ENCODE measurements at places on chromosomes 1 and 21.

DNA sequence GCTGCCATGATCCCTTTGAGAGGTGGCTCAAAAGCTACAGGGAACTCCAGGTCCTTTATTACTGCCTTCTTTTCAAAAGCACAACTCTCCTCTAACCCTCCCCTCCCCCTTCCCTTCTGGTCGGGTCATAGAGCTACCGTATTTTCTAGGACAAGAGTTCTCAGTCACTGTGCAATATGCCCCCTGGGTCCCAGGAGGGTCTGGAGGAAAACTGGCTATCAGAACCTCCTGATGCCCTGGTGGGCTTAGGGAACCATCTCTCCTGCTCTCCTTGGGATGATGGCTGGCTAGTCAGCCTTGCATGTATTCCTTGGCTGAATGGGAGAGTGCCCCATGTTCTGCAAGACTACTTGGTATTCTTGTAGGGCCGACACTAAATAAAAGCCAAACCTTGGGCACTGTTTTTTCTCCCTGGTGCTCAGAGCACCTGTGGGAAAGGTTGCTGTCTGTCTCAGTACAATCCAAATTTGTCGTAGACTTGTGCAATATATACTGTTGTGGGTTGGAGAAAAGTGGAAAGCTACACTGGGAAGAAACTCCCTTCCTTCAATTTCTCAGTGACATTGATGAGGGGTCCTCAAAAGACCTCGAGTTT, 3.1 kb downstream of the BTG2 start:
- no peak for DNase-seq

DNA sequence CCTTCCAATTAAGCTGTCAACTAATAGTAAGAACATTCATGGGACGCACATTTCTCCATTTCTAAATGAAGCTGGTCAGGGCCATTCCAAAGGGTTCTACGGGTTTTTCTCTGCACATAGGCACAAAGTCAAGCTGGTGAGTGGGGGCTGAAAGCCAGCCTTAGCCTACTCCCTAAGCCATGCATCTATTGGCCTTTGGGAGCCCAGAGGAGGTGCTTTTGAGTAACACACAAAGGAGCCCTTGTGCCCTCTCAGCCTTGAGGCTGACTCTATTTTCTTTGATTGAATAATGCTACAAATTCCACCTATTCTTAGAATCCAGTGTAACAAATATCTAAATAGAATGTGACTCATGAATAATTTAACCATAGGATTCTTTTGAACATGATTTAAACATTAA, 73.6 kb downstream of the RGS13 start:
- no peak for DNase-seq

- no peak for DNase-seq
These were observed 39.6 kb downstream of the ZBTB18 start for GRCh38 chr1:244090645-244091044.

GRCh38 chr21:15524855-15525254, 204.9 kb upstream of the USP25 start:
- no peak for DNase-seq

GRCh38 chr1:34774957-34775356, 6.1 kb upstream of the GJB3 start:
- DNase-seq = no peak

GRCh38 chr1:7432900-7433380, 338.2 kb upstream of the VAMP3 start:
- no peak for DNase-seq

DNA sequence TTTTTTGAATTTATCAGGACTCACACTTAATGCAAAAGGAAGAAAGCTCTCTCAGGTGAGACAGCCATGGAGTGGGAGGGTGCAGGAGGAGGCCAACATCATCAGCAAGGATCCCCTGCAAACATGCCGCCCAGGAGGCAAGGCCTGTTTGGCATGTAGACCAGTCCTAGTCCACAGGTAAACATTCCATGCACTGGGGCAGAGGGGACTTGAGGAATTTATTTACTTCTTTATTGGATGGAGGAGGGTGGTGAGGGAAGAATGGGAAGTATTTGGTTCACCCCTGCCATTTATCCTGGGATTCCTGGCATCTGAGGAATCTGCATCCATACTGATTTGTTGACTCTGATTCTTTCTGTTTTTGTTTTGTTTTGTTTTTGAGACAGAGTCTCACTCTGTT, 1.5 kb upstream of the UQCRHL start:
- no peak for DNase-seq

GRCh38 chr1:112537456-112537855, 28.7 kb downstream of the WNT2B start:
- no peak for DNase-seq

GRCh38 chr1:229999004-229999670, 67.9 kb upstream of the GALNT2 start:
- DNase-seq = peak; percentile 67

DNA sequence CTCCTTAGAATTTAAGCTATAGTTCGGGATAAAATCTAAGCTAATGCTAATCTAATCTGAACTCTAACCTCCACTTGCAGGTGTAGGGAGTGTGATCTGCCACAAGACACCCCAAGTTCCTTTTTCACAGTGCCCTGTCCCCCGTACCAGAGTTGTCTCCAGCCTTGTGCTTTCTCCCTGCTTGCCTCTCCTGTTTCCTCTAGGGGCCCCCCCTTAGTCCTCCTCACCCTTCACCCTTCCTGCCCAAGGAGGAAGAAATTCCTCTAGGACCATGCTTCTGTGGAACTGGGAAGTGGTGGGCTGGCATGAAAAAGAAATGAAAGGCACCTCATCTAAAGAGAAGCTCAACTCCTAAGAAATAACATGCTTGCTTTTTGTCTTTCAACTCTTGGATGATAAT, 50.2 kb upstream of the BCL9 start:
- DNase-seq = no peak

- DNase-seq = no peak
These were observed 107.5 kb downstream of the SETD4 start for GRCh38 chr21:35952651-35953340.

DNA sequence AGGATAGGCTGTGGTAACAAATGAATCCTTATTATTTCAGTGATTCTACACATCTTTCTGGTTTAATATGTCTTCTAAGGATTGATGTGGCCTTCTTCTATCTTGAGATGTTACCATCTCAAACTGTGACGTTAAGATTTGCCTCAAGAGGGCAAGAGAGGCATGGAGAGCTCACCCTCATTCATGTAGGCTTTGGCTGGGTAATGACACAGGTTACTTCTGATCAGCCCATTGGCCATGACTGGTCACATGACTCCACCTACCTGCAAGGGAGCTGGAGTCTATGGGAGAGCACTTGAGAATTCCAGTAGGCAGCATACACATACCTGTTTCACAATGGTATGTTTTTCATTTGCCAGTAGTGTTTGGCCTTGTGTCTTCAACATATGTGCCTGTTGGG, 30.0 kb downstream of the CACHD1 start:
- DNase-seq = no peak

DNA sequence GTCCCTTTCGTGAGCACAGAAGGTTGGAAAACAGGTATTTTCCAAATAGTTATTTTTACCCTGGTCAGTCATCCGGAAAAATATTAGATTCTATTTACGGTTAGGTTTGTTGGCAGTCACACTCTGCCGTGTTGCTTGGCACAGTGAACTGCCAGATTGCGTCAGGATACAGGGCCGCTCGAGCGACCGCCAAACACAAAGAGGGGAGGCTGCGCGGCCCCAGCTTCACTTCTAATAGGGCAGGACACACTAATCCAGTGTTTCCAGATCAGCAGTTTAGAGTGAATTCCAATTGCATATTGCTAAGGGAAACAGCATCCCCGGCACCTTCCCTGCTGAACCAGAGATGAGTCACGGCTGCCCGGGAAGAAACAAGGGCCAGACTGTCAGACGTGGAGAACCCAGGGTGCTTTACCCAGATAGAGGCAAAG, 22.9 kb downstream of the UMODL1 start:
- DNase-seq = peak; percentile 78

- no peak for DNase-seq
These were observed 902 bp downstream of the AP4B1 start for GRCh38 chr1:113903501-113904292.

- DNase-seq = no peak
These were observed 37.5 kb downstream of the ELAPOR1 start for GRCh38 chr1:109151146-109151990.

DNA sequence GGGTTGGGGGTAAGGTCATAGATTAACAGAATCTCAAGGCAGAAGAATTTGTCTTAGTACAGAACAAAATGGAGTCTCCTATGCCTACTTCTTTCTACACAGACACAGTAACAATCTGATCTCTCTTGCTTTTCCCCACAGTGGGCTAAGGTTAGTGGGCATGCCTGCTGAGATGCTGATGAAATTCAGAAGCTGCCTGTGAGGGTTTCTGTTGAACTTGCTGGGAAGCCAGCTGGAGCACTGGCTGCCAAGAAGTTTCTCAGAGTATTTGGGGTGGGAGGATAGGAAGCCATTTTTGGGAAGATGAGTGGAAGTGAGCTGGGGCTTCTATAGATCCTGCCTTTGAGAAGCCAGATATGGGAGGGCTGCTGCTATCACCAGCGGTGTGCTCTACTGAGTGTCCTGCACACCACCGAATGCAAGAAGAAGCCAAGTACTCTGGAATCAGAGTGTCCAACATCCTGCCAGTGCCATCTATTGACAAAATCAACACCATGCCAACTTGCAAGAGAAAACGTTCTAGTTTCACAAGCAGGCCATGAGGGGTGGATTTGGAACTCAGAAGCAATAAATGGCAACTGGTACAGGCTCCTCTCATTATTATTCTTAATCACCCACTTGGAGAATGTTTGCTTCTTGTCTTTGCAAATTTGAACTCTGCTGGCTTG, 102.7 kb downstream of the PTPRU start:
- DNase-seq = no peak

- no peak for DNase-seq
These were observed 264.2 kb downstream of the HMCN1 start for GRCh38 chr1:185998391-185998790.

GRCh38 chr1:77350012-77350770, 68.4 kb downstream of the AK5 start:
- no peak for DNase-seq

DNA sequence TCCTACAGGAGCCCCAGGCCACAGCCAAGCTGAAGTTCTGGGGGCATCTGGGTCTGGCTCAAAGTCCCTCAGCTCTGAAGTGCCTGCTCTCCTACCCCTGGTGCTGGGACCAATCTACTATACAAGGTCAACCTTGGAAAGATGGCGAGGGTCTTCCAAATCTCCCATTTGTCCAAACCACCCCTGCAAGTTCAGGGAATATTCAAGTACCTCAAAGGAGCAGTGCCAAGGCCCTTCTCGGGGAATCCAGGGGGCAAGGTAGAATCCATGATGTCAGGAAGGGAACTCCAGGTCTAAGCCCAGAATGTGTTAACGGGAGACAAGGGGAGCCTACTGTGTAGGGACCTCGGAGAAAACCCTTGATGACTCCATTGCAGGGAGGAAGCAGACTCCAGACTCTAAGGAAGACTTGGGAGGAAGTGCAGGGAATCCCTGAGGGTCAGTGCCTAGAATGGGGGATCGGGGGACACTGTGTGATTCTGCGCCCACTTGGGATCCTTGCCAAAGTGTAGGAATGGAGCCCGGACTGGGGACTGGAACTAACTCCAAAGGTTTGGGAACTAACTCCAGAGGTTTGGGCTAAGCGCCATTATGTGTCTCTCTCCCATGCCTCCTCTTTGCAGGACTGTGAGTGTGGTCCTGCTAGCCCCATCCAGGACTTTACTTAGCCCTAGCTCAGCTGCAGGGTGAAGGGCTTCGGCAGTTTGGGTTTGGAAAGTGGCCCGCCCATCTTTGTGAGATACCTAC, 8.7 kb downstream of the TAL1 start:
- no peak for DNase-seq

DNA sequence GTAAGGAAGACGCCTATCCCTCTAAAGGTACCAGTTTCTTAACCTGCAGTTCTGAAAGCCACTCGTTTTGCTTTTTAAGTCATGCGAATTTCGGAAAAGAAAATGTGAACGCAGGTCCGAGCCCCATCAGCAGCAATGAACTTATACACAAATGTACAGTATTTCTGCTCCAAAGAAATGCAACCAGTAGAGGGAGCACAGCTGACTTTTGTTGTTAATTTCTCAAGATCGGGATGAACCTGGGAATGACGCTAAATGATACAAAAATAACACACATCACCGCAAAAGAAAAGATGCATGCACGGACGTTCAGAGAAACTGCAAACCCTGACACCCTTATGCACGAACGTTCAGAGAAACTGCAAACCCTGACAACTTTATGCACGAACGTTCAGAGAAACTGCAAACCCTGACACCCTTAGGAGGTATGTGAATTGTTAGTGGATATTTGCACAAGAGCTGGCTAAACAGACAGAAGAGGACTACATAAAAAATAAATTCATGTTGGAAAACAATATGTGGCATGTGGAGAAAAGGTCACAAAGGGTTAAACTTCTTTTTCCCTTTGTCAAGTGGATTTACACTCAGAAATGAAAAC, 3.5 kb upstream of the TIAM1 start:
- DNase-seq = no peak

DNA sequence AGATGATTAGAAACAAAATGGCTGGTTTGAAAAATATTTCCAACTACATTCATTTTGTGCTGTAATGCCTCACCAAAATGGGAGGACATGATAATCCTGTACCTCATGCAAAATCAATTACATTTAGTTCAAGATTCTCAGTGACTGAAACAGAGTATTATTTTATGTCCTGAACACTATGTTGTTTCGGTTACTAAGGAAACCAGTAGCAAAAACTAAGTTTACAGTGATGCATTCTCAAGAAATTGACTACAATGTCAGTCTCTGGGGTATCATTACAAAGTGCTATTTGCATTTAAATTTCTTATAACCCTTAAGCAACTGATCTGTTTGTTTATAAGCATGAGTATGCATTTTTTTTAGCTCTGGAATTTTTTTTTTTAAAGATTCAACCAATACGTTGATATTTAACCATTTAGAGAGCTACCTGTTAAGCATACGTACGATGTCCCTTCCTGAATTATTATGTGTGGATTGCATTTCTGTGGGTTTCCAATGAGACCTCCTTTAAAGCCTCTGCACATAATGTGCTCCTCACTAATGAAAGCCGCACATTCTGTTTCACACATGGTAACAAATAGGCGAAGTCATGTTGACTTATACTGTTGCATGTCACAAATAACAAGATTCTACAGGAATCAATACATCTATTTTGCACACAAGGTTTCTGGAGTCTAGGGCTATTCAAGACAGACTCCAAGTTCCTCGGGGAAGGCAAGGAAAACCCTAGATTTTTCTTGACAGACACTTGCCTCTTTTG, 1035.7 kb downstream of the ADGRL2 start:
- no peak for DNase-seq

- no peak for DNase-seq
These were observed 40.2 kb upstream of the ZNF124 start for GRCh38 chr1:247212012-247212411.

Data from right forelimb (tissue), 1 donor.